ENCODE measurements at places on chromosomes 6 and 20.

DNA sequence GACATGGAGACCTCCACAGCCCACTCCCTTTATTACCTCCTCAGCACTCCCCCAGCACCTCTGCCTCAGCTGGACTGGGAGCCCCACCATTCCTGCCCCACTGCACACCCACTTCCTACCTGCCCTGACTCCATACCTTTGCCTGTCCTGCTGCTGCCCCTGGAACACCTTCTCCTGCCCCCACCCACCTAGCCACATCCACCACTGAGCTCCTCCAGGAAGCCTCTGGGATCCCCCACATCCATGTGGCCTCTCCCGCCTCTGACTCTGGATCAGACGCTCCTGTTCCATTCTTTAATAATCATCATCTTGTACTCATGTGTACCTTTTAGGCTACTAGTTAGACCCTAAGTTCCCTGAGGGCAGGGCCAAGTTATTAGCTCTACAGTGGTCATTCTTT lies 2.2 kb upstream of the SDCBP2 start:
- peak; percentile 8 for DNase-seq

DNA sequence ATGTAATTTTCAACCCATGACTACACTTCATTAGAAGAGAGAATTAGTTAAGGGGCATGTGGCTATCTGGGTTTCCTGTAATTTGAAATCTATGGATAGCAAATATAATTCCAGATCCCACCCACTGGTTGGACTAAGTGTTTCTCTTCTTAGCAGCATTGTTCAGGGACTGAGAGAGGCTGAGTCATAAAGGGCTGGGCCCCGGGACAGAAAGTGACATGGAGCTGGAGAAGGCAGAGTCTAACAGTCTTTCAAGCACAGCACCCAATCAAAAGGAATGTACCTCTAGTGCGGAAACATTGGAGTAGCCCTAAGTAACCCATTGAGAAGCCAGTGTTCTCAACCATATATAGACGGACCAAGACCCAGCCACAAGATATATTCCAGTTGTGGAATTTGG lies 363.9 kb downstream of the DHX35 start:
- no peak for DNase-seq

GRCh38 chr6:108581932-108582475 lies 21.3 kb downstream of the FOXO3 start:
- no peak for DNase-seq

- DNase-seq = no peak
Observed at GRCh38 chr6:15290962-15291704, 45.3 kb downstream of the JARID2 start.

DNA sequence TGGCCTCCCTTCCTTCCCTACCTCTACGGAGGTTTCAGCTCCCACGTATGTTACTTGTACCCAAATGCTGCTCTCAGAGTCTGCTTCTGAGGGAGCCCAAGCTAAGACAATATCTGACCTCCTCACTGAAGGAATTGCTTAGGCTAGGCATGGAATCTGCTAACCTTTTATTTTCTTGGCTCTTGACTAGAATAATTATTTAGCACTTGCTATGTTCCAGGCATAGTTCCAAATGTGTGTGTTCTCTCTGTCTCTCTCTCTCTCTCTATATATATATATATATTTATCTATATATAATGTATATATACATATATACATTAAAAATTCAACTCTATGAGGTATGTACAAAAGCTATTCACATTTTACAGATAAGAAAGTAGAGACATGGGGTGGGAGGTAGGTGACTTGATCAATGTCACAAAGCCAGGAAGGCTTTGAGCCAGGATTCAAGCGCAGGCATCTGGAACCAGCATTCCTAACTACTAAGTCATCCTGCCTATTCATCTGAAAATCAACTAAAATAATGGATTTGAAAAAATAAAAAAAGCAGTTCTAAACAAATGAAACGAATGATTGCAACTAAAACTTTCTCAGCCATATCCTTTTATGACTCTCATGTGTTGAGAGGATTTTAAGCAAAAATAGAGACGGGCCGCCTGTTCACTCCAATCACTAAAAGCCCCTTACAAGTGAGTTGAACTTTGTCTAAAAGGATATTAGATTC lies 189.7 kb upstream of the JAG1 start:
- DNase-seq = no peak

DNA sequence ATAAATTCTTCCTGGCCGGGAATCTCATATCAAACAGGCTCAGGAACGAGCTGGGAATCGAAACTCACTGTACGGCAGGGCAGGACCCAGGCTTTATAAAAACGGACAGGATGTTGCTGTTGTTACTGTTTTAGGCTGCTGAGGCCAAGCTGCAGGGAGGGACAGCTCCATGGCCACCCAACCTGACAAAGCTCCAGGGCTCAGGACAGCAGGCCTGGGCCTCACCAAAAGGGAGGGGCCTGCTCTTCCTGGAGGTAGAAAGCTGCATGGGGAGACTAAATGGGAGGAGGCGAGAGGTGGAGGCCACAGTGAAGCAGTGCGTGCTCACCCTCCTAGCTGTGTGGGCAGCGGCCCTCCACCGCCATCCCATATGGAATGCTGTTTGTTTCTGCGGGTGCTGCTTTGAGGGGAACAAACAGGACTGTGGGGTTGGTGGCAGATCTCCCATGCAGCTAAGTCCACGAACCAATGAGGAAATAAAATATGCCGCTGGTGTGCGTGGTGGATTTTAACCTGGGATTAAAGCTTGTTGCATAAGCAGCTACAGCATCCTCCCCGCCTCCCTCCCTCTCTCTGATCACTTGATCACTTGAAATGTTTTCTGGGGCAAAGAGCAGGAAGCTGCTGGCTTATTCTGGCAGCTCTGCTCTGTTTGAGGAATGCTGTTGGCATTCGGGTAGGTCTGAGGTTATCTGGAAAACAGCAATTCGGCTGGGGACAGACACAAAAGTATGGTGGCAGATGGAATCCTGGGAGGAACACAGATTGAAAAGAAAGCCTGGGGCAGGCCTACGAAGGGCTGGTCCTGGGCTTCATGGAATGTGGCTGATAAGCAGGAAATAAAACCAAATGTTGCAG lies 2.4 kb upstream of the ZMYND8 start:
- DNase-seq = peak; percentile 43

DNA sequence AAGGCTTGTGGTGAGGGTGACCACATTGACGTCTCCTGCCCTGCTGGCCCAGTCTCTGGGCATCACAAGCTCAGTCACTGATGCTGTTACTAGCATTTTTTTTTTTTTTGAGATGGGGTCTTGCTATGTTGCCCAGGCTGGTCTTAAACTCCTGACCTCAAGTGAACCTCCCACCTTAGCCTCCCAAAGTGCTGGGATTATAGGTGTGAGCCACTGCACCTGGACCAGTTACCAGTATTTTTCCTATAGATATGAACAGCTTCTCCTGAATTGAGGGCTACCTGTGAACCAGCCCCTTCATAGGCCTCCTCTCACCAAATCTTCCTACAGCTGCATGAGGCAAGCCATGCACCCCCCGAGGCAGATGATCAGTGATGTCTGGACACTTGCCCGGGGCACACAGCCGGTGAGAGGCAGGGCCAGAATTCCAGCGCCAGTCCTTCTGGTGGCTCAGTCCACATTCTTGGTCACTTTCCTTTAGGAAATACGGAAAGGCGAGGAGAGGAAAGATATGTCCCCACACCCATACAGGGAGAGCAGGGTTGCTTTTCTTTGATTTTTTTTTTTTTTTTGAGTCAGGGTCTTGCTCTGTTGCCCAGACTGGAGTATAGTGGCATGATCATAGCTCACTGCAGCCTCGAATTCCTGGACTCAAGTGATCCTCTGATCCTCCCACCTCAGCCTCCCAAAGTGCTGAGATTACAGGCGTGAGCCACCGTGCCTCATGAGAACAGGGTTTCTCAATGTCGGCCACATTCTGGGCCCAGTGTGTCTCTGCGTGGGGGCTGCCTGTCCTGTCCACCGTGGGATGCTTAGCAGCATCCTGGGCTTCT lies 50.7 kb downstream of the UBE2V1 start:
- DNase-seq = no peak

GRCh38 chr20:51528263-51529027 lies 14.1 kb downstream of the NFATC2 start:
- DNase-seq = no peak

- no peak for DNase-seq
Observed at GRCh38 chr6:84107495-84107894, 73.9 kb downstream of the MRAP2 start.

GRCh38 chr6:113361014-113361645 lies 496.0 kb upstream of the MARCKS start:
- no peak for DNase-seq

DNA sequence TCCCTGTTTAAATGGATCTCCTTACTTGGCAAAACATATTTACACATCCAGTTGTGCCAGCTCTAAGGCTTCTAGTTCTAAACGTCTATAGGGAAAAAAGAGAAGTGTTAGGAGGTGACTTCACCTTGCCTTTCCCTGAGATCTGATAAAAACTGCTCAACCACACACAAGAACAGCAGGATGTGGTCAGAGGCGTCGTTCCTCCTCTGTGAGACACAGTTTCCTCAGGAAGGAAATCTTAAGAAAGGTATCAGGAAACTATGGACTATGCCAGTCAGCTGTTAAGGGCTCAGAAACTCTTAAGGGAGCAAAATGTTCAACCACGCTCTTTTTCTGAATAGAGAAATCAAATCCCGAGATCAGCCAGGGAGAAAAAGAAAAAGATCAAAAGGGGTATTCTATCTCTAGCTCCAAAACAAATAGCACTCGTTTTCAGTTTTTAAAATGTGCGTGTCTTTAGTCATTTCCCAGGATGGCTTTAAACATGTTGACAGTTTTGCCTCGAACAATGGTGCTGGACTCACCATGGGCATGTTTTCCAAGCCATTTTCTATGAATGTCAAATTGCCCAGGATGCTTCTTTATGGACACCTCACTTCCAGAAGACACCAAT lies 154.5 kb downstream of the HACE1 start:
- DNase-seq = peak; percentile 82

GRCh38 chr20:62446481-62446880 lies 19.1 kb upstream of the RBBP8NL start:
- DNase-seq = no peak

DNA sequence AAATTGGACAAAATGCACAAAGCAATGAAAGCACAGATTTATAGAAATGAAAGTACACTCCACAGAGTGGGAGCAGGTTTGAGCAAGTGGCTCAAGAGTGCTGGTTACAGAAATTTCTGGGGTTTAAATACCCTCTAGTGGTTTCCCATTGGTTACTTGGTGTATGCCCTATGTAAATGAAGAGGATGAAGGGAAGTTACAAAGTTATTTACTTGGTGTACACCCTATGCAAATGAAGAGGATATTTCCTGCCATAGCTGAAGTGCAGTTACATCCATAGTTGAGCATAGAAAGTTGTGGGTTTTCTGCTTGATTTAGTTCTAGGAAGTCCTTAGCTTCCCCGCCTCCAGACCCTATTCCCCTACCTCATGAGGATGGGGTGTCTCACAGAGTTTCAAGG lies 22.7 kb downstream of the BCAS1 start:
- DNase-seq = no peak

GRCh38 chr20:45257711-45258110 lies 3.3 kb upstream of the SLPI start:
- no peak for DNase-seq

GRCh38 chr6:146200176-146200575 lies 171.3 kb downstream of the GRM1 start:
- no peak for DNase-seq

GRCh38 chr6:34315256-34315655 lies 66.5 kb upstream of the SMIM29 start:
- no peak for DNase-seq

- DNase-seq = no peak
Observed at GRCh38 chr20:45209924-45210323, 3.1 kb downstream of the SEMG1 start.

- no peak for DNase-seq
Observed at GRCh38 chr6:155872961-155873360, 417.3 kb upstream of the NOX3 start.

- no peak for DNase-seq
Observed at GRCh38 chr20:7702141-7702540, 238.1 kb downstream of the HAO1 start.

DNA sequence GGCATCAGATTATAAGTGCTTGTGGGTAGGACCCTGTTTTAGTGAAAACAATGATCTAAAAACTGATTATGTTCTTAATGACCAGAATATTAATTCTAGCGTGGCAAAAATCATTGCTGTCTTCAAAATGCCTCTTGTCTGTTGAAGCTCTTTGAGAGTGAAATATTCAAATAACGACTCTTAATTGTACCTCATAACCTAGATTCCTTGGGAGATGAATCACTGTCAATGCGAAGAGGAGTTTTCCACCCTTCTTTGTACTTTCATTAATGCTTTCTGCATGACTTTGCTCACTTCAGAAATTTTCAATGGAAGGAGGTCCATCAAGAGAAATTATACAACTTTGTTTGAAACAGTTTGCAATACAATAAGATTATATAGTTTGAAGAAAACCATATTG lies 71.5 kb downstream of the CRYBG1 start:
- no peak for DNase-seq

DNA sequence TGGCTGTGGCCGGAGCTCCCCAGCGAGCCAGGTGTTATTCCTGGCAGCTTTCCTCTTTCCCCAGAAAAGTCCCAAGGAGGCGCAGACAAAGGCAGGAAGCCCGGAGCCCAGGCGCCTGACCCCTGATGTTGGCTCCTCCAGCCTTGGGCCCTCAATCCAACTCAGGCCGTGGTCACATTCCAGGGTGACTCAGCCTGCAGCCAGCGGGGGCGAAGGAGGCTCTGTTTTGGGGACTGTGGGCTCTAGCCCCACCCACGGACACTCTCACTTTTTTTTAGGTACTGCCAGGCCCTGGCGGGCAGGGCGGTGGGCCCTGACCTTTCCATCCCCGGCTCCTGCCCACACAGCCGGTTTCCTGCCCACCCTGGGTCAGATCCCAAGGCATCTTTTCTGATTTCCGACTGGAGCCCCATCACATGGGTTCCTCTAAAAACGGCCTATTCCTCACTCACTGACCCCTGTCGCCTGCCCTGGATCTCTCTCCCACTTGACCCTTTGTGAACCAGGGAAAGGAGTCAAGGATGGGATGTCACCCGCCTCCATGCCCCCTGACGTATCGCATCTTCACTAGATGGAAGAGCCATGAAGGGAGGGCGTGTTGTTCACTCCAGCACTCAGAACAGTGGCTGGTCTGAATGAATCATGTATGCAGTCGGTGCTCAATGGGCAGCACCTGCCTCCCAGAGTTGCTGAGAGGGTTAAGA lies 5.5 kb downstream of the PTGIS start:
- DNase-seq = no peak

GRCh38 chr6:2529211-2529719 lies 221.5 kb downstream of the MYLK4 start:
- no peak for DNase-seq

GRCh38 chr6:165390475-165390874 lies 81.1 kb upstream of the C6orf118 start:
- no peak for DNase-seq

- no peak for DNase-seq
Observed at GRCh38 chr6:109579361-109579760, 96.3 kb upstream of the ZBTB24 start.

GRCh38 chr20:43974695-43975094 lies 60.0 kb downstream of the TOX2 start:
- DNase-seq = no peak

- DNase-seq = no peak
Observed at GRCh38 chr20:32474967-32475811, 109.9 kb downstream of the NOL4L start.

GRCh38 chr6:149359440-149359839 lies 40.6 kb upstream of the SUMO4 start:
- DNase-seq = no peak

DNA sequence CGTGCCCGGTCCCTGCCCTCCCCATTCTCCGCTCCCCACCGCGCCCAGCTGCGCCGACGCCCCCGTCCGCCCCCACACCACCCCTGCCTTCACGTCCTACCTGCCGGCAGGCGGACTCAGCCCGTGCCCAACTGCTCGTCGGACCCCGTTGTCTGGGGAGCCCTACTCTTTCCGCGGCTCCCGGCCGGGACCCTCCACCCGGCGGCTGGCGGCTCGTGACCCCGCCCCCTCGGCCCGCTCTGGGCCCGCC lies at the start of gene SERAC1:
TSS of gene SERAC1 (minus strand) at position 223 of the 250 bp plus-strand sequence. CDS start 9,899 bp downstream, outside the sequence.
- no peak for DNase-seq
